ENCODE measurements at places on chromosomes 11 and 22.

DNA sequence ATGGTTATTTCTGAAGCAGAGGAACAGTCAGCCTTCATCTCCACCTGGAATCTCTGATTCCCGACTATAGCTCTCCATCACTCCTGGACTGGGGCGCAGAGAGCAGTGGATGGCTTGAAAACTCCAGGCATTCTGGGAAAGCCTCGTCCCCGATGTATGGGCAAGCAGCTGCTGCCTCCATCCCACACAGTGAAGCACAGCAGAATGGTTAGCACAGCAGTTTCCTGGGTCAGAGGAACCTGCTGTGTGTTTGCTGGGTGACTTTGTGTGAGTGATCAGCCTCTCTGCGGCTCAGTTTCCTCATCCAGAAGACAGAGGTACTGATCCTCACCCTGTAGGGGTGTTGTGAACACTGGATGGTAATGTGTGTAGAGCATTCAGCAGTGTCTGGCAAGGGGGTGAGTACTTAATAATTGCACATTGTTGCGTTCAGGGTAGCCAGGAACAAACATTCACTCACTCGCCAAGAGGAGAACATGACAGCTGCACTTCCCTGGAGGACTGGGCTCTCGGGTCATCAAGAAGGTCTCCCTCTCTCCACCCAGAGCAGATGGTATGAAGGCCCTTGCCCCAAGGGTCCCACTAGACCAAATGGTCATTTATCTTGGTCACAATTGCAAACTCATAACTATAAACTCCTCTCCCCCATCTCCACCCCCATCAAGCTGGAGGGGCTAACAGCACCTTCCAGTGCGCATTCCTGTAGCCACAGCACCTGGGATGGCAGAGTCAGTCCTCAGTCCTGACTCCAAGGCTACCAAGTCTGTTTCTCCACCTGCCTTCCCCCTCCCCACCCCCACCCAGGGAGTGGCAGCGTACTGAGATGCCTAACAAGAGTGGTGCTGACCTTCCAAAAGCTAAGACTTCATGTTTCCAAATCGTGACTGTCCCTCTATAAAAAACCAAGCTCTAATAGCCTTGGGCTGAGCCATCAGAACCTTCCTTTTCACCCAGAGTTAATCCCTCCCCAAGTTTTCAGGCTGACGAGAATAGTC, 1.5 kb upstream of the CHST1 start:
- DNase-seq, result no peak

DNA sequence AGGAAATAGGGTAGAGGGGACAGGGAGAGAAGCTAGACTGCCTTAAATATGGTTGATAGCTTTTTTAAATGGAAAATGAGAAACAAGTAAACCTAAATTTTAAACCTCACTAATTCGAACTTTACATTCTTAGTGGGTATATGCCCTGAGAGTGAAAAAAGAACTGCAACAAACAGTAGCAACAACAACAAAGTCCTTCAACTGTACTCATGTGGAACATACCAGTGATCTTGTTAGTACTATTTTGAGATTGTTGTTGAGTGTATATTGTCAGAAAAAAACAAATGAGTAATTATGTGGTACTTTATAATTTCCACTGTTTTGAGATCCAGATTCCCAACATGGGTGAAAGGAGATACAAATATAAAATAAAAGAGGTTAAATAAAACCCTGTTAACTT, 88.9 kb upstream of the TNRC6B start:
- no peak for DNase-seq

DNA sequence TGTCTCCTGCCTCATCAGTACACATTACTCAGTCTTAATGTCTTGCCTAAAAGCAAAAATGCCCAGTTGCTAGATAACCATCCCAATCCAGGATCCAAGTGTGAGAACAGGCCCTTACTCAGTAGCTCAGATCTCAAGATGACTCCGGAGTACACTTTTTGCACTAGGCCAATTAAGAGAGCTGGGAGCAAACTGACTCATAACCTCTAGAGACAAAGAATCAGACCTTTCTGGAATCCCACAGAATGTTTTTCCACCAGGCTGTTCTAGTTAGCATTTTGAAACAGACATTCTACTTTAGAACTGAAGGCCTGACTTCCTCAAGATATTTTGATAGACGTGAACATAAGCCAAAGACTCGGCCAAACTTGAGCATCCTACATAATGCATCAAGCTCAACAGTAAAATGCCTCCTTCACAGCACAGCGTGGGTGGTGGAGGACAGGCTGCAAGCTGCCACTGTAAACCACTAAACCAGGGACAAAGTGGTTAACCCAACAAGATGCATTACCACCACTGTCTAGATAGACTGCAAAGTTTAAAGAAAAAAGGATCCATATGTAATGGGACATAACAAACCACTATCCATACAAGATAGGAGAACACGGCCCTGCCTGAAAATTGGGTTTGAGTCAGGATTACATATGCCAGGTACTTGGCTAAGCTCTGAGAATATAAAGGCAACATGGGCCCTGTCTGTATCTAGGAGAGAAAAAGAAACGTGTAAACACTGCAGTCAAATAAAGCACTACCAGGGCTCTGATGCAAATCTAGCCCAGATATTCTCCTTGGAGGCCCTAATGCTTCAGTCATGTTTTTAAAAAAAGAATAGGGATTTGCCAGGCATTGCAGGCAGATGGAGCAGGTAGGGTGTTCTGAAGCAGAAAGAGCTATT, 48.3 kb downstream of the MYH9 start:
- peak; percentile 95 for DNase-seq

GRCh38 chr11:112470355-112470754, 209.7 kb upstream of the PLET1 start:
- peak; percentile 31 for DNase-seq

GRCh38 chr11:66713746-66714480, 15.1 kb downstream of the SPTBN2 start:
- DNase-seq, result no peak

GRCh38 chr11:13141731-13142709, 132.9 kb downstream of the RASSF10 start:
- DNase-seq, result no peak

DNA sequence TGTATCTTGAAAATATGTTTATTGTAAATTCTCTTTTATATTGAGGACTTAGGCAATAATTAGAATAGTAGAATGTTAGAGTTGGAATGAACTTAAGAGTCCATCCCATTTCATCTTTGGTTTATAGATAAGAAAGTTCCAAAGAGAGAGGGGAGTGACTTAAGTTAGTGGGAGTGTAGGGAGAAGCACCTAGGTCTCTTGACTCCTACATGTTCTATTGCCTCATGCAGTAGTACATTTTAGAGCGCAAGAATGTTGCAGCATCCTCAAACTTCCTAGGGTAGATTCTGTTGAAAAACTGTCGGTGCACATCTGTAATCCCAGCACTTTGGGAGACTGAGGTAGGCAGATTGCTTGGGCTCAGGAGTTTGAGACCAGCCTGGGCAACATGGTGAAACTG, 8.7 kb downstream of the RRM1 start:
- no peak for DNase-seq

GRCh38 chr11:8964324-8965320, at the start of gene TMEM9B:
TSS of gene TMEM9B (minus strand) at chr11:8964442. CDS start at chr11:8964313, 129 bp downstream.
- peak; percentile 84 for DNase-seq

- no peak for DNase-seq
These were observed 351.1 kb downstream of the BUD13 start for GRCh38 chr11:116421529-116422185.

DNA sequence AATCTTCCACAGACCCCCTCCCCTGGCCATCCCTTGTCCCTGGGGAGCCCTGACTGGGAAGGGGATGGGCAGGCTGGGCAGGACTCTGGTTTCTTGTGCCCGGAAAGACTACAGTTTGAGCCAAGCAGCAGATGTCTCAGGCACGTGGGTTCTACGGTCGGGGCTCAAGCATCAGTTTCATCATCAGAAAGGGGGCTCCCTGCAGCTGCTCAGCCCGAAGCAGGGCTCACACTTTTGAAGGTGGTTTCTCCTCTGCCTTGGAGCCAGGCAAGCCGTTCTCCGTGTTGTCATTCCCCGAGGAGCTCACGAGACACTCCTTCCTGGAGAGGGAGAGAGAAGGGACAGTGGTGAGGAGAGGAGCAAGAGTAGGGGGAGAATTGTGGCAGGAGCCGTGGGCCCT, 15.8 kb downstream of the SCN4B start:
- DNase-seq, result no peak

- no peak for DNase-seq
These were observed 7.1 kb downstream of the SFI1 start for GRCh38 chr22:31503211-31503964.

GRCh38 chr11:57224537-57224936, 12.5 kb downstream of the APLNR start:
- peak; percentile 49 for DNase-seq

GRCh38 chr11:122863704-122864326, 18.7 kb upstream of the JHY start:
- DNase-seq, result peak; percentile 59

- DNase-seq, result no peak
These were observed 8.0 kb upstream of the TSPAN18 start for GRCh38 chr11:44718612-44719390.

- no peak for DNase-seq
These were observed 709 bp downstream of the MRGPRX4 start for GRCh38 chr11:18173225-18173866.

DNA sequence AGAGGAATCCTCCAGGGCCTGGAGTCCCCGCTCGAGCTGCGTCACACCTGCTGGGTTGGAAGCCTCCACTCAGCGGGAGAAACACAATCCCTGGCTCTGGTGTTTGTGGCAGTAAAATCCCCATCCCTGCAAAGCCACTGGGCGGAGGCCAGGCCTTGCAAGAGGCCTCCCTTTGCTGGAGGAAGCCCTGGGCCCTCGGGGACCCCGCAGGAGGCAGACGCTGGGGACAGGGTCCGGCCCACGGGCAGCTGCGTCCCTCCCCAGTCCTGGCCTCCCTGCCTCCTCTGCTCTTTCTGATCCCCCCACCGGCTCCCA, 194.7 kb downstream of the BRD1 start:
- no peak for DNase-seq

- DNase-seq, result no peak
These were observed 2.8 kb upstream of the TMPRSS13 start for GRCh38 chr11:117931971-117932370.

GRCh38 chr11:92314499-92314898, 89.9 kb downstream of the FAT3 start:
- no peak for DNase-seq

DNA sequence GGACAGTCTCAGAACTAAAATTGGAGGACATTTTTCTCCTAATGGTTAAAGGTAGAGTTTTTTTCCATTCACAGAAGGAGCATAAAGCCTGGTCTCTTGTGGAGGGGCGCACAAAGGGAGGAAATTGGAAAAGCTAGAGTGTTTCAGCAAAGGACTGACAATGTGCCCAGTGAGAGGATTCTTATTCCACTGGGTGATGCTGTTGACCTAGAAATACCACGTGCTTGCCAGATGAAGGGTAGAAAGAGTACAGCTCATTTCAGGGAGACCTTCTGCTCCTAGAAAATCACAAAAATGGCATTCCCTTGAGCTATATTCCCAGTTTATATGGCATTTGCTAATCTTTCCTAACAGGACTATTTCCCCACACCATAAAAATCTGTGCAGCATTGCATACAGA, 21.1 kb downstream of the MS4A6E start:
- DNase-seq, result no peak

DNA sequence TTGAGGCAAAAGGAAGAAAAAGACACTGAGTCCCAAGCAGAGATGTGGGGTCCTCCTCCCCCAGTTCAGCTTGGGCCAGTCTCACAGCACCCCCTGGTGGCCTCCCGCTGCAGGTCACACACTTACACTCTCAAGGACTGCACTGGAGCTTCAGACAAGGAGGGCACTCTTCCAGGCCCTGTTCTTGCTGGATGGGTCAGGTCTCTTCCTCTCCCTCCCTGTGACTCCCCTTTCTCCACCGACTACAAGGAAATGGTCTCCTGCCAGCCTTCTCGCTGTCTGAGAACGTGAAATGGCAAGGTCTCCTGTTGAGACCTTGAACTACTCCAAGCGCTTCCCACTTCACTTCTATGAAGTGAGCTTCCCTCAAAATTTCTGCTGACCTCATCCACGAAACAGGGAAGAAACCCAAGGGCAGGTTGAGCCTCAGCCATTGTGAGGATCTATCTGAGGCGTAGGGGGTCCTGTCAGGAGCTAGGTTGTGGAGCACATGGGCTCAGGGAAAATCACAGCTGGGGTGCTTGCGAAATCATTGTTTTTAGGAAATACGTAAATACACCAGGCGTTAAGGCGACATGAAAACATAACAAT, 11.2 kb upstream of the IGLL1 start:
- peak; percentile 56 for DNase-seq

GRCh38 chr11:57596266-57596885, 1.1 kb upstream of the SERPING1 start:
- no peak for DNase-seq

DNA sequence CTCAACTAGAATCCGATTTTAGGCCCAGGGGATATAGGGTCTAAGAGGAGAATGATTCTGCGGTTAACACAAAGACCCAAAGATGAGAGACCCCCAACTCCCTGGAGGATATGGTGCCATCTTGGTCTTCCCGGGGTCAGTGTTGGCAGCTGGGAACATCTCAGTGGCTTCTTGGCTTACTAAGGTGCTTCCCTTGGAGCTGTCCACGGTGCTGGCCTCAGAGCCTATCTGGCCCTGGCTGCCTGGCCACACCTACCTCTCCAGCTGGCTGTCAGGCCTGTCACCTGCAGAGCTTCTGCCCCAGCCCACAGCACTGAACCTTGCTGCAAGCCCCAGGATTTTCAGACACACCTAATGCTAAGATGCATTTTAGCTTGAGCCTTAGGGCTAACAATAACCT, 70.7 kb upstream of the THY1 start:
- DNase-seq, result no peak

DNA sequence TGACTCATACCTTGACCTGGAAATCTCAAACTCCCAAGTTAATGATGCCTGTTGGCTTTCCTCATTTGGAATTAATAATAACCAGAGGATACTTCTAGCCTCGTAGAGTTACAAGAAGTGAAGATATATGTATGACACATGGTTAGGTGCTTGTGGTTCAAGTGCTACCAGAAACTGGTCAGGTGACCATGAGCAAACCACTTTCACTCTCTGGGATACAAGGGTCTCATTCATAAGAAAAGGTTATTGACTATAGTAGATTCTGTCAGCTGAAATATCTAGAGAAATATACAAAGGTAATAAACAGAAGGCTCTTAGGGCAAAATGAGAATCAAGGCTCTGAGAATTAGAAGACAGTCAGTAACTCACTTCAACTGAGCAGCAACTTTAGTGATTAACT, 233.3 kb downstream of the KCNA4 start:
- DNase-seq, result no peak
